ENCODE measurements at places on chromosomes 2 and 18.
A peak's percentile ranks its signal among the peaks of the same experiment; 100 is the strongest.

DNA sequence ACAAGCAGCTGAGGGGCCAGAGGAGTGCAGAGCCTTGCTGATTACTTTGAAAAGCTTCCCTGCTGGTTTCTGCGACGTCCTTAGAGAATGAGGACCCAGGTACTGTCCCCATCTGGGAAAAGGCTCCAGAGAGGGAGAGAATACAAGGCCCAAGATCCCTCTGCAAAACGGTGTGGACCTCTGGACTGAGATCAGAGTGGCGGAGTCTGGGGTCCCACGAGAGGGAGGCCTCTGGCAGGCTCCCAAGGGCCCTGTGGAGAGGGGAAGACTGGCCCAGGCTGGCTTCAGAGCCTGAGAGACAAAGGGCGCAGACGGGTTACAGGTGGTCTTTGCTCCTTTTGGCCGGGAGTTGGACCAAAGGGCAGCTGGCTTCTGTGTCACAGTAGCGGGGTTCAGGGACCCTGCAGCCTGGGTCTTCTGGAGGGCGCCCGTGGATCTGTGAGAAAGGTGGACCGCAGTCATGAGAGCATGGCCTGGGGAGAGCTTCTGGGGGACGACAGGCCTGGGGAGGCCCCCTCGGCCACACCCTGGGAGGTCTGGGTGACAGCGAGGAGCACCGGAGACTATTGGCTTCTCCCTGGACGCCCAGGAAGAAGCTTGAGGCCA lies 805 bp downstream of the SNORC start:
- no peak for DNase-seq

DNA sequence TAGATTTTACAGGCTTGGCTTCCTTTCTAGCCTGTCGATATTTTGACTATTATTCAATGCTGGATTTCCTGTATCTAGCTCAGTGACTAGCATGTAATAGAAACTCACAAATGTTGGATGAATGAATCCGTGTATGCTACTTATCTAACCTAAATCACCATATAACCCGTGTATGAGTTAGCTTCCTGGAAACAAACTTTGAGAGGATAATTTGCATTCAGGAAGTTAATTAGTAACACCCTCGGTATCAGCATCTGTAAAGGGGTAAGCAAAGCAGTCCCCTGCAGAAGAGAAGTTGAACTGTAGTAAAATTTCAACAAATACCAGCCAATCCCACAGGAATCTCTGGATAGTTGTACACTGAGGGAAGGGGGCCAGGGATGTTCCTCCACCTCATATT lies 269.4 kb upstream of the LRATD1 start:
- no peak for DNase-seq

GRCh38 chr2:236631281-236631855 lies 61.7 kb downstream of the ACKR3 start:
- no peak for DNase-seq

DNA sequence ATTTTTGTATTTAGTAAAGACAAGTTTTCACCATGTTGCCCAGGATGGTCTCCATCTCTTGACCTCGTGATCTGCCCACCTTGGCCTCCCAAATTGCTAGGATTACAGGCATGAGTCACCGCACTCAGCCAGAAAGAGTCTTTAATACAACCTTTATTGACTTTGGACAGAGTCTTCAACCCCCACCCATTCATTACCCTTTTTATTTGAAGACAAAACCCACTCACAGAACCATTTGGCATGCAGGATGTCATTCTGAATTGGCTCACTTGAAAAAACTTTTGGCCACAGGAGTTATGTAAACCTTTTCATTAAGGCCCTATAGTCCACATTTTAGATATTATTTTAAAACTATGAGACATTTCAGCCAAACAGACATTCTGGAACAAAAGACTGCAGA lies 217.9 kb upstream of the RND3 start:
- no peak for DNase-seq

DNA sequence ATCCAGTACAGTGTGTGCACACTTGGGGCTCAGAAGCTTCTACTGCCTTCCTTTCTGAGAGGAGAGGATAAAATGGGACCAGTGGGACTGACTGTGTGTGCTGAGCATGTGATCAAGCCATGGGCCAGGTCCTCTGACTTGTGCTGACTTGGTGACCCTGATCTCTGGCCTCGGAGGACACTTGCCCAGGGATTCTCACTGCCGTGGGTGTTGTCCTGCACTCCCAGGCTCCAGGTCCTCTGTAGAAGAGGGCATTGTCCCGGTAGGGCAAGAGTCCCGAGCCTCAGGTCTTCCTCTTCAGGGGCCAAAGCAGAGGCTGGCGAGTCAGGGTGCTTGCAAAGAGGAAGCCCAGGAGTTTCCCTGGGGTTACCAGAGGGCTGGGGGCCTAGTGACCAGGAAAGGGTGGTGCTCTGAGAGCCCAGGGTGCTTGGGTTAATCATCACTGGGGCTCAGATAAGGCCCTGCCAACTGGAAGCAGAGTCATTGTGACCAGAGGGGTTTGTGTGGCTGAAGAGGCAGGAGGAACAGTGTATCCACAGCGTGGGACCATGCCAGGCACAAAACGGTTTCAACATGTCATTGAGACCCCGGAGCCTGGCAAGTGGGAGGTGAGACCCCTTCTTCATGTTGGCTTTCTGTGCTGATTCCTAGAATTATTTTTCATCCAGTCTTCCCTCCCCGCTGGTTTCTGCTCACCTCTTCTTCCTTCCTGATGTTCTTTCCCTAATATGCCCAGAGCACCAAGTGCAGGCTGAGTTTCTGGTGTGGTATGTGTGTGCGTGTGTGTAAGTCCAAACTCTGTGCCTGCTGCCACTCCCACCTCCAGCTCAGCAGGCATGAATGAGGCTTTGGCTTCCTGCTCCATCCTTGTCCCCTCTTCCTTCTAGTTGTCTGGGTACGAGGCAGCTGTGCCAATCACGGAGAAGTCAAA lies at the start of gene GCKR:
TSS of gene GCKR (plus strand) at position 483 of the 931 bp plus-strand sequence. CDS start at position 549, 66 bp downstream.
- peak; percentile 8 for DNase-seq

- DNase-seq = no peak
Measured at GRCh38 chr2:127256381-127256780, 36.3 kb upstream of the CYP27C1 start.

DNA sequence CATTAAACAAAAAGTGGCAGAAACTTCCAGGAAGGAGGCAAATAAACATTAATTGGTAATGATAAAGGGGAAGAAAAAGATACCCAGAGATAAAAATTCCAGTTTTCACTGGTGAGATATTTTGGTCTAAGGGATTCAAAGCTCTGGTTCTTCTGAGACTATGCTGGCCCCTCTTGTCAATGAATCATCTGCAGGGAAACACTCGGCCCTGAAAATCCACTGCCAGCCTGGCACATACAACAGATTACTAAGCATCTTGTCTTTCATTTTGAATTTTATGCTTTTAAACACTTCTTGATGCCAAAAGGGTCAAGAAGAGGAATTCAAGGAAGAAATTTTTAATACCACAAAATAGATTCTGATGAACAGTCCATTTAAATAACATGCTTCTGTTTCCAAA lies 1603.8 kb upstream of the ZEB2 start:
- peak; percentile 4 for DNase-seq

DNA sequence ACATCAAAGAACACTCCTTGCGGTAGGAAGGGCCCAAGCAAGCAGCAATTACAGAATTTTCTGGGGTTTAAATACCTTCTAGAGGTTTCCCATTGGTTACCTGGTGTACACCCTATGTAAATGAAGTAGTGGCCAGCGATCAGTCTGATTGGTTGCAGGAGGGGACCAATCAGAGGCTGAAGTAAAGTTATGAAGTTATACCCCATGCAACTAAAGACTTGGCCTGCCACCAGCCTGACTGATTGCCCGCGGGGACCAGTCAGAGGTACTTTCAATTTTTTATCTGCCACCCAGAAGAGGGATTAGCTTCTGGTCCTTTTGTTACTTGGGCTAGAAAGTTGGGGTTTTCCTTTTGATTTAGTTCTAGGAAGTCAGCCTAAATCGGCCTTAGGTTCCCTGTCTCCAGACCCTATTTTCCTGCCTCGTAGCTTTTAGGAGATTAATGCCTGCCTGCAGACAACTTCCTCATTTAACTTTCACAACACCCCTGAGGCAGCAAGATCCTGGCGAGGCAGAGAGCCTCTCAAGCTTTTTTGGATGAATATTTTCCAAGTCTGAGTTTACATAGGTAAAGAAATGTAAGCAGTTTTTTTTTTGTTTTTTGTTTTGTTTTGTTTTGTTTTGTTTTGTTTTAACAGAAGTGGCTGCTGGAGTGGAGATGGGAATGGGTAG lies 1.5 kb upstream of the DGUOK start:
- no peak for DNase-seq

- peak; percentile 99 for DNase-seq
Measured at GRCh38 chr2:224101820-224102630, 62.9 kb upstream of the SERPINE2 start.

GRCh38 chr2:128779301-128780095 lies 460.8 kb upstream of the HS6ST1 start:
- no peak for DNase-seq

GRCh38 chr2:229273723-229274338 lies 2.7 kb upstream of the PID1 start:
- DNase-seq = peak; percentile 88

- DNase-seq = no peak
Measured at GRCh38 chr2:123453046-123453700, 571.9 kb upstream of the CNTNAP5 start.

- DNase-seq = peak; percentile 67
Measured at GRCh38 chr18:8607776-8608742, 1.2 kb upstream of the RAB12 start.

DNA sequence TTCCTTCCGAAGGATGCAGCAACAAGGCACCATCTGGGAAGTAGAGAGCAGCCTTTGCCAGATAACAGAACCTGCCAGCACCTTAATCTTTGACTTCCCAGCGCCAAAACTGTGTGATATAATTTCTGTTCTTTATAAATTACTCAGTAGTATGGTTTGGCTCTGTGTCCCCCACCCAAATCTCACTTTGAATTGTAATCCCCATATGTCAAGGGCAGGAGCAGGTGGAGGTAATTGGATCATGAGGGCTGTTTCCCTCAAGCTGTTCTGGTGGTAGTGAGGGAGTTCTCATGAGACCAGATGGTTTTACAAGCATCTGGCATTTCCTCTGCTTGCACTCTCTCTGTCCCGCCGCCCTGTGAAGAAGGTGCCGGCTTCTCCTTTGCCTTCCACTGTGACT lies 899.9 kb downstream of the TRIB2 start:
- DNase-seq = no peak

DNA sequence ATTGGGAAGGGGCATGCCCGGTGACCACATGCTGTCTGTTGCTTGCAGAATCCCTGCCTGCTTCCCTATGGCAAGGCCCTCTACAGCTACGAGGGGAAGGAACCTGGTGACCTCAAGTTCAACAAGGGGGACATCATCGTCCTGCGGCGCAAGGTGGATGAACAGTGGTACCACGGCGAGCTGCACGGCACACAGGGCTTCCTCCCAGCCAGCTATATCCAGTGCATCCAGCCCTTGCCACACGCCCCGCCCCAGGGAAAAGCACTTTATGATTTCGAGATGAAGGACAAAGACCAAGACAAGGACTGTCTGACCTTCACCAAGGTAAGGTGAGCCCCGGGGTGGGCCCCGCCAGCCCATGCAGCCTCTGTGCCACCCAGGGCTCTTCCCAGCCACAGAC lies 218.6 kb downstream of the SH3RF3 start:
- no peak for DNase-seq

DNA sequence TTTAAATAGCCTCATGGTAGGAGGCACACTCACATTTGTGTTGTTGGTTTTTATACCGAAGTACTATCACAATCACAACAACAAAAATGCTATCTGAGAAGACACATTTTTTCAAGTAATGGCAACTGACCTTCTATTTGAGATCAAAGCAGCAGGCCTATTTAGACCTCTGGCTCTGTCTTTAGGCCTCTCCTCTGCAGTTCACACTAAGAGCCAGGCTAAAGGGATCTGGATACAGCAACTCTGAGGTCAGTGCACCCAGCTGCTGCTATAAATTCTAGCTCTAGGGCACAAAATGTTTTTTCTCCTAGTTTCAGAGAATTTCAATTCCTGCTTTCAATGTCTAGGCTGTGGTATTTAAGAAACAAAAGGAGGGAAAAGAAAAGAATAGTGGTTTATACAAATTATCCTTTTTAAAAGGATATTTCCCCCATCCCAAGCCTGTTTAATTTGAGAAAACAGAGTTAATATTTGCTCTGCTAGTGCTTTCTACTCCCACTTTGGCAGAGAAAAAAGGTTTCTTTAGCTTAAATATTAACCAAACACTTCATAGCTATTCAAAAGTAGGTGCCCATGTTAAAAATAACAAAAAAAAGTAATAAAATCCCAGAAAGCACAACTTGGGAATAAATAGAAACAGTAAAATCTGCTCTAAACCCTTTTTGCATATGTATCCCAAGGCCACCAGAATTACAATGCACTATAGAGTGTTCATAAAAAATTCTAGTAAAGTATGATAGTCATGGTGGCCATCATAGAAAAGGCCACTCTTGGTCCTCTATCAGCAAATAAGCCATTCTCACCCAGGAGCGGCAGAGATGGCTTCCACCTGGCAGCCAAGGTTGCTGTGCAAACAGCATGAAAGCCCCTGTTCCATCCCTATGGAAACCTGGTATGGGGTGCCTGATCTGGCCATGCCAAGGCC lies 293.6 kb upstream of the SESTD1 start:
- no peak for DNase-seq

GRCh38 chr2:238167761-238168160 lies 9.0 kb downstream of the ERFE start:
- DNase-seq = peak; percentile 69

DNA sequence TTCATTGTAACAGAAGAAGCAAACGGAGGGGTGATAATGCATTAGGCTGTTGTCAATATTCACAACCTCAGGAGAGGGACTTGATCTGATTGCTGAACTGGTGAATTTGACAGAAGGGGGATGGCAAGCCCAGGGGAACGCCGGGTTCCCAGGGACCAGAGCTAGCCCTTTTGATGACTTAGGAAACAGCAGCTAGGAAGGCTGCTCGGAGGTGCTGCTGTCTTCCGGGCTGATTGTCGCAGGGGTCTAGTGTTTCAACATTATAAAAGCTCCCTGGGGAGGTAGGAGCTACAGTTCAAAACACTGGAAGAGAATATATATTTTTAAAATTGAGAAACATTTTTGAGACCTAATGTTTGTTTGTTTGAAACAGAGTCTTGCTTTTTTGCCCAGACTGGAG lies 47.3 kb downstream of the CD8B2 start:
- no peak for DNase-seq

DNA sequence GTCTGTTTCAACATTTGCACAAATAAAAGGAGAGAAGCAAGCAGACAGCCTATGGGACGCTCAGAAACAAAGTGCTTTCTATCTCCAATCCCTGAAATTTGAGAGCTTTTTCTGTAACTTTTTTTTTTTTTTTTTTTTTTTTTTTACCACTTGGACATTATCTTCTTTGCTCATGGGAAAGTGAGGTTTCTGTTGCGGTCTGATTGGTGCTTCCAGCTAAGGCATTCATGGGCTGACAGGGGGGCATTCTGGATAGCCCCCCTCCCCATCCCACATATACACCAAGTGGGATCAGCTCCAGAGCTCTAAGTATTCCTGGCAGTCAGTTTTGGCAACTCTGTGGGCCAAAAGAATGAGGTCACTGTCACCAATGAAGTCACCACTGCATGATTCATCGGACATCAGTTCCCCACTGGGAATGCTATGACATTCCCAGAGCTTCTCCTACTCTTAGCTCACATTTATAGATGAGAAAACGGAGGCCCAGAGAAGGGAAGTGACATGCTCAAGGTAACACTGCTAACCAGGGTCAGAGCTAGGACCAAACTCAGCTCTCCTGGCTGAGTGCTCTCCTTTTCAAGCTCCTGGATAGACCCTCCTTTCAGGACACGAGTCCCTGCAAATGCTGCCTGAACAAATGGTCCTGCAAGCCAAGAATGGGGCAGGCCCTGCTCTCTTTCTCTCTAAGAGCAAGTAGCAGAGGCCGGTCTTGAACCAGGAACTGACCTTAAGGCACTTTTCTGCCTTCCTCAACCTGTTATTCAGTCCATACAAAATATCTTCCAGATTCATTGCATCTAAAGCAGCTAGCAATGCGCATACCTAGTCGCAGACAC lies 61.3 kb downstream of the TMEM247 start:
- DNase-seq = peak; percentile 87

- DNase-seq = no peak
Measured at GRCh38 chr2:203040966-203041521, 26.4 kb downstream of the NBEAL1 start.

Measured in fibroblast of mammary gland (primary cell).